Activated gamma-delta T cell treated with anti-CD3 and anti-CD28 coated beads, Interleukin-2, amount 50 U/mL, for 16 hours (primary cell): ENCODE measurements at places on chromosomes 3 and 15.

DNA sequence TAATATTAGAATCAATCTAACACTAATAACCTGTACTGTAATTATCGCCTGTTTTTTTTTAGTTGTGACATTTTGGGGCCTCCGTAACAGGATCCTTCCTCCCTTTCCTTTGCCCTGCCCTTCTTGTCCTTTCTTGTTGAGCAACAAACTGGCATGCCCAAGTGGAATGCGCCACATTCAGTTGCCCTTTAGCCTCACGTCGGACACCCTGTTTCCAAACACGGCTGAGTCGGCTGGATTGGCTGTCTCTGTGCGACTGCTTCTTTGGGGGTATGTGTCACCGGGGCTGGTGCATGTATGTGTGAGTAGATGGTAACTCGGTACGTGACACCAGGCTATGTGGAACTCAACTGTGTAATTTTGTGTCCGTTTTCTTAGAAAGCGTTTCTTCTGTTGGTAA, 24.1 kb downstream of the TRAK1 start:
- DNase-seq: no peak

DNA sequence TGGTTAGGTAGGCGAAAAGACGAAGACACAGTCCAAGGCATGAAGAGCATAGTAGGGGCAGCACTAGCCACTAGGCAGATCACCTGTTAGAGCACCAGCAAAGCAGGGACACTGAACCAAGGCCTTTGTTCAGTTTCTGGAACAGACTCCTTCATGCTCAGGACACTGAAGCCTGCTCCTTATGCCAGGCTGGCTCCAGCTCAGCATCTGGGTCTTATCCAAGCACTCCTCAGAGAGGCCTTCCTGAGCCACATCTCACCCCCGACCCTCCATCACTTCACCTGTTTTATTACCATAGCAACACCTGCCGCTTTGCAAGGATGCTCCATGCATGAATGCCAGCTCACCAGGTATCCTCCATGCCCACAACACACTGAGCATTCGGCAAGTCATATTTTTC, 206.3 kb upstream of the CHRNA7 start:
- DNase-seq: no peak

DNA sequence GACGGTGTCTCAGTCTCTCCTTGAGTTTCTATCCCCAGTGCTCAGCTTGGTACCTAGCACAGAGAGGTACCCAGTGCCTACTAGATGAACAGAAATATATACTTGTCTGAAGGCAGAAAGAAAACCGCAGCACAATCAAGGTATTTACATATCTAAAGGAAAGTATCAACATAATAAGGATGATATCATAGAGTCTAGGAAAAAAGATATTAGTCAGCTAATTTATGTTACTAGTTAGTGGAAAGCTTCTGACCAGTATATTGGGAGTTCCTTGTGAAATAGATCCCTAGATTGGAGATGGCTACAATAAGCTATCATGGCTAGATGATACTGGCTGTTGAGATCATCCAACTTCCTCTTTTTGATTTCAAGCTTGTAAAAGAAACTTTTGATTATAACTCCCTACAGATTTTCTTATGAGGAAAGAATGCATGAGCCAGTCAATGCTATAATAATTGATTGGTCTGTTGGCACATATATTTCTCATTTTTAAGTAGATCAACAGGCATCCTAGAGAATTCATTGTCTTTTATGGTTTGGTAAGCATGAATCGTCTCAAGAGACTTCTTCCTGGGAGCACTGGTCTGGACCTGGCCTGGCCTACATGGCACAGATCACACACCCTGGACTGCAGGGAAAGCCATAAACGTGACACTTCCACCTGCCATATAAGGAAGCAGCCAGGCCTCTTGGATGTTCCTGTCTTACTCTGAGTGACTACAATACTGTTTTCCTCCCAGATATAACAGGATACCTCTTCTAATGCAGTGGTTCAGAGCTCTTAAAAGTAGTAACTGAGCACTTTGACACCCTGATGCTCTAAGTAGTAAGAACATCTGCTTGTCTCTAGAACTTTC, 60.7 kb downstream of the IMPG2 start:
- no peak for DNase-seq

DNA sequence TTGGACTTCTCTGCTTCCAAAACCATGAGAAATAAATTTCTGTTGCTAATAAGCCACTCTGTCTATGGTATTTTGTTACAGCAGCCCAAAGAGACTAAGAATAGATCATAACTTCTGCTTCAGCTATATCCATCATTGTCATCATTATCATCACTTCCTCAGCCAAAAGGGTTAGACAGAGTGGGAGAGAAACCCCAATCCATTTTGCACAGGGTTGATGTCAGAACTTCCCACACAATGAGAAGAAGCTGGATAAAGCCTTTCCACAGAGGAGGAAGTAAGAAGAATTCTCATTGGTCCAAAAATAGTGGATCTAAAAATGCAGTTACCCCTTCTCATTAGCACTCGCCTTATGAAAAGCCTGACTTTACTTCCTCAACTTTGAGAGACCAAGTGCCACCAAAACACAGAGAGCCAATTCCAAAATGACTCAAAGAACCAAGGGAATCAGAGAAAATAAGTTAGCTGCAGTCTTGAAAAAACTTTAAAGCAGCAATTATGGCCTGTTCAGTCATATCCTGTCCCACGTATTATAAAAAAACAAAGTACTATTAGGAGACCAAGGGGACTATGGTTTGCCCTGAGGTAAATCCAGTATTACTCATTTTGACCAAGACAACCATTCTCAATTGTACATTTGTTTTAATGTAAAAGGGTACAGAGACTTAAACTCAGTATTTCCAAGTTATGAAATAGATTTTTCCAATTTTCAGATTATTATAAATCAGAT, 80.2 kb downstream of the WNT5A start:
- DNase-seq: no peak

- no peak for DNase-seq
These were observed 155.1 kb upstream of the FRMD4B start for GRCh38 chr3:69540706-69541581.

GRCh38 chr3:50163572-50164455, 8.7 kb downstream of the SEMA3F start:
- no peak for DNase-seq

DNA sequence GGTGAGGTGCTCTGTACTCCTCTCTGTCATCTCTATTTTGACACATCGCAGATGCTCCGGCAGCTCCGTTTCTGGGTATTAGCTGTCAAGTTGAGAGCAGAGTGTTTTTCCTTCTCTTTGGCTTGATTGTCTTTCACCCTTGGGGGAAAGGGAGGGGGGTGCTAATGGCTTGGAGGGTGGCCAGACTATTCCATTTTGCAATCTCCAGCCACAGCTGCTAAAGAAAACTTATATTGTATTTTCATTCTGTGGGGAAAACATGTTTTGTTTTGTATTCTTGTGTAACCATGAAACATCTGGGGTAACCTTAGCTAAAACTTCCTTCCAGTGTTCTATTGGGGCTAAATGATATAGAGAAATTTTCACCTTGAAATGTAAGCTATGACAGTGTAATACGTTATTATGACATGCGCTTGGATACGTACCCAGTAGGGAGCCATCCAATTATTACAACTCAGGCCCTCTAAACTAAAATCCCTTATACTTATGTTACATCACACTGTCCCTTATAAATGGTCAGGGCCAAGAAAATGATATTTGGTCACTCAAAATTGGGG, 14.0 kb upstream of the LARP6 start:
- no peak for DNase-seq

DNA sequence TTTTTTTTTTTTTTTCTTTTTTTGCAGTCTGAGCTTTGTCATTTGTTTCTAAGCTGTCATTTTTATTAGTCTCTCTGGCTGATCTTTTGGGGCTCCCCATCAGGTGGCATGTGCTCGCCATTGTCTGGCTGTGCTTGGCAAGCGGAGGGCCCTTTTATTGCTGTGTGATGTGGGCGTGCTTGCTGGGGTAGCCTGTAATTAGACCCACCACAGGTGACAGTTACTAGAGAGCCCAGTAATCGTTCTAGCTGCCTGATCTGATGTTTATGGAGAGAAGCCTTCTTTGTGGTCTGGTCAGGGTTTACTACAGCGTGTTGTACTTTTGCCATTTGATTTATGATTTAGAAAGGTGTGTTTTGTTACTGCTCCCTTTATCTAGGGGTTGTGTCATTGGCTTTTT, 179.9 kb downstream of the MCTP2 start:
- DNase-seq: no peak

DNA sequence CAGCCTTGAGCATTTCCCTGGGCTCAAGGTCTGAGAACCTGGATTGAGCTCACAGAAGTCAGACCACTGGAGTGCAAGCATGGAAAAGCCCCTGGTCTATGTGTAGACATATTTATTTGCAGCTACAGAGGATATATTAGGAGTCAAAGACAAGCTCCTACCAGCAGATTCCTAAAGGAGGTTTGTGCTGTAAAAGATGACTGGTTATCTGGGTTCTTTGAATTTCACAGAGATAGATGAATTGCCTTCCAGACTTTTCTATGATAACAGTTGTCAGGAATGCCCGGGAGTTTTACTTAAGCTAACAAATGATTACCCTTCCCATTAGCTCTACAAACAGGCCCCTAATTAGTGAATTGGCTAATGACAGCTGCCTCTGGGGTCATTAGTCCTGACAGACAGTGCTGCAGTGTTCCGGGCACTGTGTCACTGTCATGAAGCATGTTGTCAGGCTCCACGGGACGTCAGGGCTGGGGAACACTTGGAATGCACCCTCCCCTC, 48.8 kb upstream of the PLXNA1 start:
- no peak for DNase-seq

GRCh38 chr15:71567173-71567572, 243.2 kb upstream of the NR2E3 start:
- no peak for DNase-seq

- no peak for DNase-seq
These were observed 6.5 kb downstream of the FOXP1 start for GRCh38 chr3:71577011-71577410.

- DNase-seq: no peak
These were observed 523.6 kb upstream of the LMCD1 start for GRCh38 chr3:7978087-7978422.
